ENCODE measurements at places on chromosomes 12 and 14. TPM values are rescaled to one million over a fixed set of nuclear protein-coding genes. Genes with fewer than 3 reads are reported as not detected.

SYCP3 gene
- total RNA-seq: 1.1 TPM

OLR1 gene
- not detected for total RNA-seq

ABHD12B gene
- not detected for total RNA-seq

DNA sequence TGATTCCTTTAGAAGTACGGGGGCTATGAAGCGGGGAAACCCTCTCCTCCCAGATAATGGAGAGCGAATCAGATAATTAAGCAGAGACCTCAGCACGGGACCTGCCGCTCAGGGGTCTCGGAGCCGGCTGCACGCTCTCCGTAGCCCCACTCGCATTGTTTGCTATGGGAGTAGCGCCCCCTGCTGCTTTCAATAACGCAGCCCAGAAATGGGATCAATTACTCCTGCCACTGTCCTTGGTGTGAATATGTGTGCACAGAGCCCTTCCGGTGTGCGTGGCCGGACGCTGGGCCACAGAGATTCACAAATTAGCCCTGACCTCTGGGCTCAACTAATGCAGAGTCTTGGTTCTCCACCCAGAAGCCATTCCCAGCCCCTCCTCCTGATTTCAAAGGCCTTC is 76.4 kb upstream of the TMEM132C start:
- no peak for DNase-seq

DNA sequence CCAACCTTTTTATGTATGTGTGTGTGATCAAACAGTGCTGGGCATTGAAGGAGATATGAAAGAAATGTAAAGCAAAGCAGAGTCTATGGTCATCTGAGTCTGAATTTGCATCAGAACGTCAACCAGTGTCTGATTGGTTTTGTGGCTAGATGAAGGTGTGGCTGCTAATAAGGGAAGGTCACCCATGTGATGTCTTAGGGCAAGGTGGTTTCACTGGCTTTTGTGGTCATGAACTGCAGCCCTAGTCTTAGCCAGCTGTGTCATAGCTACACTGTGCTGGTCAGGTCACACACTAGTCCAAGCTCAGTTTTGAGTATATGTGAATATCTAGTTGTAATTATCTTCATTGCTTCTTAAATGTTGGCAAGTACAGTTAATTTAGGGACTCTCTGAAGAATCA is 105.8 kb downstream of the TGFB3 start:
- DNase-seq: no peak

- DNase-seq: no peak
Measured at GRCh38 chr14:57345106-57345505, 45.3 kb upstream of the NAA30 start.

FOXN4 gene
- not detected for total RNA-seq

- DNase-seq: no peak
Measured at GRCh38 chr14:59849411-59850130, 21.0 kb downstream of the RTN1 start.

DNA sequence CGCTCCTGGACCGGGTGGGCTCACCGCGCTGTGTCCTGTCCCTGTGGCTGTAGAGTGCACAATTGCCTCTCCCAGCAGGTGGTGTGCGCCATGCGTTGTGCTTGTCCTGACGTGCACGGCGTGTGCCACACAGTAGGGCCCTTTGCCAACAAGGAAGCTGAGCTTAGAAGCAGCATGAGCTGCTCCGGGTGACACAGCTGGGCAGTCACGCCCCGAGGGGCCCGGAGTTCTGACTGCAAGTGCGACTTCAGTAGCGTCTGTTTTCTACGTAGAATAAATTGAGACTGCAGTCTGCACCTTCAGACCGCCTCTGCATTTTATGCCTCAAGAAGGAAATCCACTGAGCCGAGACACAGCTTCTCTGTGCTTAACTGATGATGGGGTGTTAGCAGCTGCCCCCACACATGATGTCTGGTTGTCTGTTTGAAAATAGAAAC is 81.6 kb downstream of the ADGRD1 start:
- no peak for DNase-seq
